ENCODE measurements at places on chromosomes 12 and 14.

DNA sequence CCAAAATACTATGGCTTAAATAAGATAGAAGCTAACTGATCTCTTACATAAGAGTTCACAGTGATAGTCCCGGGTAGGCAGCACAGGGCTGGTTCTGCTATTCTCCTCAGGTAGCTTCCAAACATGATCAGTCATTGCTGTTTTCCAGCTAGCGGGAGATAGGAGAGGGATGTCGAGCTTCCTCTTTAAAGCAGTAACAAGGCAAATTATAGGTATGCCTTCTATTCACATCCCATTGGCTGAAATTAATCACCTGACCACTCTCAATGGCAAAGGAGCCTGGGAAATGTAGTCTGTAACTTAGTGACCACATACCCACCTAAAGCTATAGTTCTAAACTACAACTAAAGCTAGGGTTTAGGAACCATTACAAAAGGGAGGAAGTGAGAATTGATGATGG lies 34.5 kb upstream of the VRK1 start:
- DNase-seq, result peak; percentile 41

DNA sequence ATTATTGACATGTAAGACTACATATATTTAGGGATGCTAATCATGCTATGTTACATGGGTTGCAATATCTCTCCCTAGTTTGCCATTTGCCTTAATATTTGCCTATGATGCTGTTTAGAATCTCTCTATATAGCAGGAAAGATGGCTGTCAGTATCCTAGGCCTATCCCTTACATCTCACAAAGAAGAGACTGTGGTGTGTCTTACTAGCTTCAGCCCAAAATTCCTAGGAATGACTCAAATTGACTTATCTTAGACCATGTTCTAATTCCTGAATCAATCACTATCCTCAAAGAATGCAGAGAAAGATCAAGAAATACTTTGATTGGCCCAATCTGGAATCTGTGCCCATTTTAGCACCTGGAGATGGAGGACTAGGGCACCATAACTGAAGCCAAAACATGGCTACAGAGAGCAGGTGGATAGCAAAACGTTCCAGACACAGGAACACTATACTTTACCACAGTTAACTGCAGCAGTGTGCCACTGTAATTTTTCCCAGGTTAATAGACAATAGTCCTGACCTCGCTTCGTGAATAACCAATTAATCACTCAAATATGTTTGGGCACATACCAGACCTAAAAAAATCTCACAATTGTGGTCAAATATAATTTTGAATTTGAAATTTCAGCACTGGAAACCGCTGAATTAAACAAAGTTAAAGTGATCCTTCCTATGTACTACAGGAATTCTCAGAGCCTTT lies 32.7 kb upstream of the GLIPR1 start:
- DNase-seq, result peak; percentile 34

DNA sequence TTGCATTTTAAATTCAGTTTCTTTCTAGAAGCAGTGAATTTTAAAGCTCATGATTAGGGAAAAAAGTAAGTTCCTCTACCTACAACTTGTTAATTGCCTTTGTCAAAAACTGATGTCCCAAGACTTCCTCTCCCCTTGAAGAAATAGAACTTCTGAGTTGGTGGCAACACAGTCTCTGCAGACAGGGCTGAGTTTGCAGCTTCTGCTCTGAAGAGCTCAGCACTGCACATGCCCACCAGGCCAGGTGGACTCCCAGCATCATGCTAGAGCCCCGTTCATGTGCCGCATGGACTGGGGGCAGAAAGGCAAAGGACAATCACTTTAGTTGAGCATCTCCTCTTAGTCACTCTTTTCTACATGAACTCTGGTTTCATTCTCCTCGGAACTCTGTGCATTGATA lies 620.1 kb downstream of the VRK1 start:
- DNase-seq, result no peak

DNA sequence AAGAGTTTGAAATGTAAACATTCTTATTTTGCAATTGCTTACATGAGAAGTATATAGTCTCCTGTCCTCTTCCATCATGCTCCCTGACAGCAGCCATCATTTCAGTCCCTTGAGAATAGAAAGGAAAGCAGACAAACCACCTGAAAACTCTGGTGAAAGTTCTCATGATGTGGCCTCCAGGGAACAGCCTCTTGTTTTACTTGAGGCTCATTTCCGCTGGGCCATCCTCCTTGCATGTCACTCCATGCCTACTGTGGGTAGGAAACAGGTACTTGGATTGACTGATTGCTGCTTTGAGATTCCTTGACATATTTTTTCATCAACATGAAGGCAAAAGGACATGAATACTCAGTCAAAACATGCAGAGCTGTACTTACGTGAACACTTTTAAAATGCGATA lies 6.0 kb downstream of the SYT1 start:
- DNase-seq, result no peak

GRCh38 chr12:85006206-85006605 lies 29.9 kb downstream of the TSPAN19 start:
- DNase-seq, result no peak

GRCh38 chr14:67461341-67461985 lies 27.1 kb downstream of the TMEM229B start:
- peak; percentile 15 for DNase-seq

DNA sequence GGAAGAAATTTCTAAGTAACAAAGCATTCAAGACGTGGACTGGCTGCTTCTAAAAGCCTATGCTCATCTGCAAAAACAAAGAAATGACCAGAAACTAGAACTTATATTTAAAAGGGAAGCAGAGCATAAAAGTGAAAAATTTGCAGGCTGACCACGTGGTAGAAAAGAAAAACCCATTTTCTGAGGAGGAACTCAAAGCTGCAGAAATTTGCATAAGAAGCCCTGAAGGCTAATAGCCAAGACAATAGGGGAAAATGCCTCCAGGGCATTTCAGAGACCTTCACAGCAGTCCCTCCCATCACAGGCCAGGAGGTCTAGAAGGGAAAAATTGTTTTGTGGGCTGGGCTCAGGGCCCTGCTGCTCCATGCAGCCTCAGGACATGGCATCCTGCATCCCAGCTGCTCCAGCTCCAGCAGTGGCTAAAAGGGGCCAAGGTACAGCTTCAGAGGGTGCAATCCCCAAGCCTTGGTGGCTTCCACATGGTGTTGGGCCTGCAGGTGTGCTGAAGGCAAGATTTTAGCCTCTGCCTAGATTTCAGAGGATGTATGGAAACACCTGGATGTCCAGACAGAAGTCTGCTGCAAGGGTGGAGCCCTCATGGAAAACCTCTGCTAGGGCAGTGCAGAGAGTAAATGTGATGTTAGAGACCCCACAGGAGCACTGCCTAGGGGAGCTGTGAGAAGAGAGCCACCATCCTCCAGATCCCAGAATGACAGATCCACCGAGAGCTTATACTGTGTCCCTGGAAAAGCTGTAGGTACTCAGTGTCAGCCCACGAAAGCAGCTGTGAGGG lies 55.5 kb downstream of the CHGA start:
- DNase-seq, result no peak

DNA sequence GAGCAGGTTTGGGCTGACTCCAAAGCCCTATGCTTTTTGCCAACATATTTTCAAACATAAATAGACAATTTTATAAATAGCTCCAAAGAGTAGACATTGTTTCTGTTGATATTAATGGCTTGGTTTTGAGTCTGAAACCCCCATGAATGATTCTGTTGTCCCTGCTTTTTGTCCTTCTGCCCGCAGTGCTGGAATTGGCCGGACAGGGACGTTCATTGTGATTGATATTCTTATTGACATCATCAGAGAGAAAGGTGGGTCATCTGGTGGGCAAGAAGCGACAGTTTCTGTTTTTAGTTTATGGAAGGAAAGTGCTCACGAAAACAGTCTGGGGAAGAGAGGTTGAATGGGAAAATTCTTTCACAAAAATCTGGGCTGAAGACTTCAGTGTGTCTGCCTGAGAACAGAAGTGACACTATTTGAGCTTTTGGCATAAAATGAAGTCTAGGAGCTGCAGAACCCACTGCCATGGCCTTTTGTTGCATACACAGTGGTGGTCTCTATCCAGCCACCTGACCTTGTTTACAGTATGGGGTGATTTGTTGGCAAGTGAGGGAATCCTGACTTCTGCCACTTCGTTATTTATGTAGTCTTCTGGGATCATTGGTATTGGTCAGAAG lies 69.6 kb downstream of the PTPN11 start:
- no peak for DNase-seq

DNA sequence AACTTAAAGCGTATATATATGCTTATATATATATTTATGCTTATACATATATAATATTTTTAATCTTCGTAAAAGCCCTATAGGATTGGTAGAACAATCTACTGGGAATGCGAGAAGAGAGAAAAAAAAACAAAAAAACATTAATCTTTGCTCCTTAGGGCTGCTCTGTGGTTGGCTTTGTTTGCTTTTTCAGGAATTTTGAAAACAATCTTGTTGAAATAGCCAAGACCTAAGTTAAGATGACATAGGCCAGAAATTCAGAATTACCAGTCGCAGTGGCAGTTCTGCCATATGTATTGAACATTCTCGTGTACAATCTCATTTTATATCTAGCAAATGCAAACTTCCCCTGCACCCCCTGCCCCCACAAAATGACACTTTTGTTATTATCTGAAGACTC lies 699 bp downstream of the KLRF2 start:
- no peak for DNase-seq

GRCh38 chr12:118981285-118982211 lies at the start of gene SRRM4:
Gene SRRM4 (plus strand): TSS chr12:118981541. CDS start chr12:118981883, 342 bp downstream.
- no peak for DNase-seq

GRCh38 chr12:44833561-44833960 lies 42.6 kb downstream of the NELL2 start:
- DNase-seq, result no peak

All from fibroblast of skin of right quadriceps (primary cell).